Activated CD8-positive, alpha-beta memory T cell treated with anti-CD3 and anti-CD28 coated beads, Interleukin-2, amount 50 U/mL, for 4 hours (primary cell): ENCODE measurements at places on chromosomes 11 and 22.
A peak's percentile ranks its signal among the peaks of the same experiment; 100 is the strongest.

GRCh38 chr11:48101958-48102357 lies 114.7 kb upstream of the OR4B1 start:
- DNase-seq, result no peak

GRCh38 chr11:124793466-124794278 lies 6.5 kb downstream of the MSANTD2 start:
- DNase-seq, result peak; percentile 21

- no peak for DNase-seq
Observed at GRCh38 chr11:46855167-46855566, 9.1 kb upstream of the CKAP5 start.

GRCh38 chr22:39570226-39570625 lies 327 bp upstream of the CACNA1I start:
- no peak for DNase-seq

- DNase-seq, result no peak
Observed at GRCh38 chr11:59510941-59511589, at the start of gene OR4D9. Gene OR4D9, plus strand, starts transcription at chr11:59511539. Its CDS starts 3,374 bp downstream, at chr11:59514913.

DNA sequence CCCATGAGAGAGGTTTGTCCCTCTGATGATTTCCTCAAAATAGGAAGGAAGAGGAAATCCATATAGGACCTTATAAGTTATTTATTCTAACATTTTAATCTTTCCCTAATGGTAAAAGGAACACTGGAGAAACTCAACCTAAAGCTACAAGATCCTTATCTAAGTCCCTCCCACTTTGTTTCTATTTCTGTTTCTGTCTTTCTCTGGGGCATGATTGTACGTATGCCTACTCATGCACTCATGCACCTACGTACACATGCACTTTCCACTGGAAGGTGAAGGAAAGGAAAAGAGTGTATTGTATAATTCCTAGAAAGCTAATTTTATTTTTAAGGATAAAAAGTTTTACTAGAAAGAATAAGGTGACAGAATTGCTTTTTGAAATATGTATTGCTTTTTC lies 125.0 kb downstream of the RAB38 start:
- no peak for DNase-seq

- no peak for DNase-seq
Observed at GRCh38 chr11:34866375-34866774, 49.8 kb downstream of the APIP start.

- no peak for DNase-seq
Observed at GRCh38 chr11:95398437-95399112, 167.6 kb upstream of the SESN3 start.

DNA sequence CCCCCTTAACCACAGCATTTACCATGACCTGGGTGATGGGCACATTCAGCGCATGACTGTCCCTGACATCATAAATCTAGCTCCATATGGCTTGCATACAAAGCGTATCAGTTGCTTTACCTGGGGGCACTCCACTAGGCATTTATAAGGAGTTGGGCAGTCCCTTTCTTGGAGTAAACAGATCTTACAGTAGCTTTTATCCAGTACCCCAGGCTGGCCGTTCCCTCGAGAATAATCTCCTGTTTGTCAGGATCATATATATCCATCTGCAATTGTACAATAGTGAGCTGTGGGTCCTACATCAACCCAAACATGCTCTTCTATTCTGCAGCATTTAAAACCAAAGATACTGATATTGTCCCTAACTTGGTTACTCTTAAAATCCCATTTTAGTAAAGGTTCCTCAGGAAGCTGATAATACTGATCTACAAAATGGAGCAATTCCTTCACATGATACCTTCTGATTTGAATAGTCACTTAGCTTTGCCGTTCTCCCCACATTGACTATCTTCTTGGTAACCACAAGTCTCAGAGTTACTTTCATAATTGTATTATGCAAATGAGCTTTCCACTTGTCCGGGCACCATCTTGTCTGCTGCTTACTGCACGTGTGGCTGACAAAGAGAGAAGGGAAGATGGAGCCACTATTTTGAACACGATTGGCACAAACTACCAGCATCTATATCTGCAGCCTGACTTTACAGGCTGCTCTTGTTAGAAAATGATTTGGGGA lies 205.0 kb downstream of the CWF19L2 start:
- DNase-seq, result no peak

- DNase-seq, result no peak
Observed at GRCh38 chr11:1966531-1966930, 19.4 kb downstream of the MRPL23 start.

DNA sequence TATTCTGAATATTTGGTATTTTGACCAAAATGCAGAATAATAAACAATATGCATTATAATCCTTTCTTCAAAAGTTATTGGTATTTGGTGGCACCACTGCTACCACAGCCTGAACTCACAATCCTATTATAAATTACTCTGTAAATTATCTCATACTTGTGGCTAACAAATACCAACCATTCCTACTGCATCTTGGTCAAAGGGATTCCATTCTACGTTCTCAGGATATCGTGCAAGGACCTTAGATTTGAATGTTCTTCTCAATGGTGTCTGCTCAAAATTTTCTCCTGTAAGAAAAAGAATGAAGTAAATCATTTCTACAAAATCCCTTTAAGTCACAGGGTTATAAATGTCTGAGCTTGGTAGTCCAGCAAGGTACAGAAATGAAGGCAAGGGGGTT lies 58.7 kb downstream of the DENND5A start:
- no peak for DNase-seq

DNA sequence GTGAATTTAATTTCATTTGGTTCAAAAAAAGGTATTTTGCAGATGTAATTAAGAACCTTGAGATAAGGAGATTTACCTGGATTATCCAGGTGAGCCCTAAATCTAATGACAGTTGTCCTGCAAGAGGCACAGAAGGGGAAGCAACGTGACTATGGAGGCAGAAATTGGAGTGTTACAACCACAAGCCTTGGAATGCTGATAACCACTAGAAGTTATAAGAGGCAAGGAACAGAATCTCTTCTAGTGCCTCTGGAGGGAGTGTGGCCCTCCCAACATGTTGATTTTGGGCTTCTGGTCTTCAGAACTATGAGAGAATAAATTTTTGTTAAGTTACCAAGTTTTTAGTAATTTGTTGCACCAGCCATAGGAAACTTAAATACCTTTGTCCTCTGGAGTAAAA lies 32.8 kb downstream of the RRM1 start:
- no peak for DNase-seq
